ENCODE measurements at places on chromosomes 4 and X.

GRCh38 chr4:147863808-147864472 lies 132.1 kb downstream of the ARHGAP10 start:
- no peak for DNase-seq

DNA sequence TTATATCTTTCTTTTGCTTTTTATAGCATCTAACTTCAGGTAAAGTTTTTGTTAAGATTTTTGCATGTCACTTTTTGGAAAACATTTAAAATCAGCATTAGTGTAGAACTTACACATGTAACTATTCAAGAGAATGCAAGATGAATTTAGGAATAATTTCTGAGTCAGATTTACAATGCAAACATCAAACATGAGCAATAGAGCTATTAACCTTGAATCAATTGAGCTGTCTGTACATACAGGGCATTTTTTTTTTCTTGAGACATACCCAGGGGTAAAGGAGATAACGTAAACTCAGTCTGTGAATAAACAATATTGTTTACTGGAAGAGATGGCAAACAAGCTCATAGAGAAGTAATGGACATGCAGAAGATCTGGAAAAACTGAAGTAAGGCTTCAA lies 311.5 kb downstream of the IL1RAPL2 start:
- DNase-seq, result no peak

GRCh38 chrX:10747975-10748374 lies 127.6 kb upstream of the MID1 start:
- no peak for DNase-seq

DNA sequence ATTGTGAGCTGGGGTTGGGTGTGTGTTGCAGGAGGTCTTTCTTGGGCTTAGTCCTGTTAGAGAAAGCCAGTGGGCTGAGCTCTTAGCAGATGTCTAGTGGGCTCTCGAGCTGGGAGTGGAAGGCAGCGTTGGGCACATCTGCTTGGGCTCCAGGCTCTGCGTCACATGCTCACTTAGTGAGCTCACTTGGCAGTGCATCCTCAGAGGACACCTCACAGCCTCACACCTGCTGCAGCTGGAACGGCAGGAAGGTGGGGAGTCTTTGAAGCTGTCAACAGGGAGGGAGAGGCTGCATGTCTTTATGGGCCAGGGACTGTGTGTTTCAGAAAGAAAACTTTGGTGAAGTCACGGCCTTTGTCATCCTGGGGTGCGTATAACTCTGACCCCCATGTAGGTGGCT lies 82.2 kb downstream of the PSAPL1 start:
- DNase-seq, result no peak

GRCh38 chr4:165096776-165097175 lies 15.9 kb downstream of the TMEM192 start:
- DNase-seq, result no peak

- DNase-seq, result no peak
Observed at GRCh38 chrX:107924136-107924746, 57.9 kb downstream of the TEX13B start.

GRCh38 chr4:135670548-135670947 lies 1469.0 kb upstream of the PABPC4L start:
- DNase-seq, result no peak

DNA sequence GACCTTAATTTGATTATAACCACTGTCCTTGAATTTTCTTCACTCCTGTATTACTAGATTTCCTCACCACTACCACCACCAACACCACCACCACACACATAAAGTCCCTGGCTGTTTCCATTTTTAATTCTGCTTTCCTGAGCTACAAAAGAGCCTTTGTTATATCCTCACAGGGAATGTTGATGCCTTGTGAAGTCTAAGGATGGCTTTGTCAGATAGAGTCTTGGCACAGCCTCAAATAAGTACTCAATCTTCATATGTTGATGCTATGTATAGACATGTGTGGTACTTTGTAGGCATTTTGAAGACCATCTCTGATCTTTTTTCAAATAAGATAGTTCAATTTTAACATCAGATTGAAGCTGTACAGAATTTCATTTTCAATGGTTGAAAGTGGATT lies 1016.7 kb upstream of the LCORL start:
- no peak for DNase-seq

GRCh38 chrX:74297766-74298165 lies 6.2 kb upstream of the ZCCHC13 start:
- DNase-seq, result no peak

DNA sequence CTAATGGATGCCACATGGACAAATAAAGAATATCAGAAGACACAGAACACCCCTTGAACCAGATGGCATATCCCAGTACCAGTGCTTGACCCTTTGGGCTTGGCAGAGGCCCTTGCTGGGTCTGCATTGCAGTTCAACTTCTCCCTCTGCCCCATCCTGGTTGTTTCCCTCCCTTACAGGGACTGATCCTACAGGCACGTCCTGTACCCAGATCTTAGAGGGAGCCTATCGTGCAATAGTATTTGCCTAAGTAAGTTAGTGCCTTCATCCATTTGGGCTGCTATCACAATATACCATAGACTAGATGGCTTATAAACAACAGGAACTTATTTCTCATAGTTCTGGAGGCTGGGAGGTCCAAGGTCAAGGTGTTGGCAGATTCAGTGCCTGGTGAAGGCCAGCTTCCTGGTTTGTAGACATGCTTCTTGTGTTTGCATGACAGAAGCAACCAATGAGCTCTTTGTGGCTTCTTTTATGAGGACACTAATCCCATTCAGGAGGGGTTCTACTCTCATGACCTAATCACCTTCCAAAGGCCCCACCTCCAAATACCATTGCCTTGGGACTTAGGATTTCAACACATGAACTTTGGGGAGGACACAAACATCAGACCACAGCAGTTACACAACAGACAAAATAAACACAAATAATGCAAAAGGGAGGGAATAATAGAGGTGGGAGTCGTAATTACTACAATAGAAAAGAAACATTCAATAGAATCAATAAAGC lies 146.5 kb upstream of the MSX1 start:
- DNase-seq, result no peak

DNA sequence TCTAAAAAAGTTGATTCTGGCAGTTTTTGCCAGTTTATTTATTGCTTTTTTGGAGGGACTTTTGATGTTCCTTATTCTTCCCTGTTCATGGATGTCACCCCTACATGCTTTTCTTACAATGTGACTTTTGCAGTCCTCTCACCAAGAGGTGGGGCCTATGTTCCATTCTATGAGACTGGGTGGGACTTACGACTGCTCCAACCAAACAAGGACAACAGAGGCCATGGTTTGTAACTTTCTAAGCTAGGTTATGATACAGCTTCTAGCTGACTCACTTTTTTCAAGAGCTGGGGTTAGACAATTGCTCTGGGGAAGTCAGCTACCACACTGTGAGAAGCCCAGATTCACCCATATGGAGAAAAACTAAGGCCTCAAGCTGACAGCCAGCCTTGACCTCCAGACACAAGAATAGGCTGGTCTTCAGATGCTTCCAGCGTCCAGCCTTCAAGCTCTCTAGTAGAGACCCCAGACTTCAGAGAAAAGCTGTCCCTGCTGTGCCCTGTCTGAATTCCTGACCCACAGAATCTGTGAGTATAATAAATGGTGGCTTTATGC lies 39.5 kb downstream of the ENOPH1 start:
- no peak for DNase-seq

- no peak for DNase-seq
Observed at GRCh38 chrX:46628460-46629371, 55.2 kb downstream of the CHST7 start.

DNA sequence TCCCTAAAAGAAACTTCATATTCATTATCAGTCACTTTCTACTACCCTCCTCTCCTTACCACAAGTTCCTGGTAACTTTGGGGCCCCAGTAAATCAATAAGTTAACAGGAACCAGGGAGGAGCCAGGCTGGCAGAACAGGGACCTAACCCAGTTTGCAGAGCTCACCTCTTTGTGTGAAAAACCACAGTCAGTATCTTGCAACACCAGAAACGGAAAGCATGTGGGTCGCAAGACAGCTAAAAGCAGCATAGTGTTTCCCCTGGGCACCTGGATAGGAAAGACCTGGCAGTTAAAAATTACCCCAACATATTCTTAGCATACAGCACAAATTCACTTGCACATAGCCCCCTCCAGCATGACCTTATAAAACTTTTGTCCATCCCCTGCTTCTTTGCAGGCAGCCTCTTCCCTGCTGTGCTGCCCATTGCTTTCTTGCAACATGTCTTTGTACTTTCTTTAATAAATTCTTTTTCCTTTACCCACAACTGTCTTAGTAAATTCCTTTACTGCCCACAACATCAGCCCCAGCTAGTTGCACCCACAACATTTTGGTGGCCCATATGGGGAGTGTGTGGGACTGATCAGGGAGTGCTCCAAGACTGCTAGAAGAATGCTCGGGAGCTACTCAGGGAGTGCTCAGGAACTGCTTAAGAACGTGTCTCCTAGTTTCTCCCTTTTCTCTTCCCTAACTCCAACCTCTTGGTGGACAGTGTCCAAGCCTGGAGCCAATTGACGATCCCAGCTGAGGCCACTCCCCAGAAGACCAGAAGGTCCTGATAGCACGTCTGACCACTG lies 83.4 kb downstream of the MSN start:
- DNase-seq, result no peak

GRCh38 chr4:181431006-181431405 lies 812.2 kb upstream of the TENM3 start:
- no peak for DNase-seq

All from large intestine (tissue), 12 donors.